Daoy (cell line): ENCODE measurements at places on chromosomes 5 and 9. TPM values are rescaled to one million over a fixed set of nuclear protein-coding genes. Genes with fewer than 3 reads are reported as not detected.

DNA sequence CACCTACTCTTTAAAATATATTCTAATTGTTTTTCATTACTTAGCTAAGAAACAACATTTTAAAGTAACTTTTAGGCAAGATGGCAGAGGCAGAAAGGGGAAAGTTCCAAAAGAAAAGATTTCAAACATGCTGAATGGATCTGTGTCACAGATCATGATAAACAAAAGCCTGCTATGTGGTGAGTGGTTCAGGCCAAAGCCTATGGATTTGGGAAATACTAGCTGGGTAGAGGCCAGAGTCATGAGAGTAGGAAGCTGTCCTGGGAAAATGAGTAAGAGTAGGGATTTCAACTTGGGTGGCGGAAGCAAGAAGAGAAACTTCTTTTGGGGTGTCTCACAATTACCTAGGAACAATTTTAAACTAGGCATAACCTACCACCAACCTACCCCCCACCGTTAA is 68.7 kb upstream of the GRHPR start:
- no peak for DNase-seq

GRCh38 chr5:126471875-126472537 is 48.8 kb downstream of the GRAMD2B start:
- peak; percentile 49 for DNase-seq

GRCh38 chr5:10474521-10475075 is 32.9 kb downstream of the ROPN1L start:
- no peak for DNase-seq

DNA sequence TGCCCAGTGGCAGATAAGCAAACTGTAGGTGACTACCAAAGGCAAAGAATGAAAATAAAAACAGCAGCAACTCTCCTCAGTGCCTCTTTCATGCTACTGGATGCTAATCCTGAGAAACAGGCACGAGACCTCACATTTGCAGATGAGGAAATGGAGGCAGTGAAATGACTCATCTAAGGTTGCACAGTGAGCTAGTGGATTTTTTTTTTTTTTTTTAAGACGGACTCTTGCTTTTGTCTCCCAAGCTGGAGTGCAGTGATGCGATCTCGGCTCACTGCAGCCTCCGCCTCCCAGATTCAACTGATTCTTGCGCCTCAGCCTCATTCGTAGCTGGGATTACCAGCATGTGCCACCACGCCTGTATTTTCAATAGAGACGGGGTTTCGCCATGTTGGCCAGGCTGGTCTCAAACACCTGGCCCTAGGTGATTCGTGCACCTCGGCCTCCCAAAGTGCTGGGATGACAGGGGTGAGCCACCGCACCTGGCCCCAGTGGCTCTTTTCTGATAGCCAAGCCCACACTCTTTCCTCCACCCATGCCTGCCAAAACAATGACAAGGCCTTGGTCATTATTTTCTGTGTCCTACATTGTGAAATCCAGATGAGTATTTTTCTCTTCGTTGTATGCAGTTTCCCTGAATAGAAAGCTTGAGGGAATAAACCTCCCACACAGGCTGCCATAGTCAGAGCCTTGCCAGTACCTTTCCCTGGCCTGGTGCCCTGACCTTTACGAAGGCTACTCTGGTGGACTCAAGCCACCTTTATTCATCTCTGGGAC is 19.2 kb downstream of the DOCK2 start:
- no peak for DNase-seq

- no peak for DNase-seq
Measured at GRCh38 chr9:19901586-19901985, 112.7 kb upstream of the SLC24A2 start.

GRCh38 chr5:14739981-14740380 is 75.5 kb downstream of the OTULIN start:
- no peak for DNase-seq

DNA sequence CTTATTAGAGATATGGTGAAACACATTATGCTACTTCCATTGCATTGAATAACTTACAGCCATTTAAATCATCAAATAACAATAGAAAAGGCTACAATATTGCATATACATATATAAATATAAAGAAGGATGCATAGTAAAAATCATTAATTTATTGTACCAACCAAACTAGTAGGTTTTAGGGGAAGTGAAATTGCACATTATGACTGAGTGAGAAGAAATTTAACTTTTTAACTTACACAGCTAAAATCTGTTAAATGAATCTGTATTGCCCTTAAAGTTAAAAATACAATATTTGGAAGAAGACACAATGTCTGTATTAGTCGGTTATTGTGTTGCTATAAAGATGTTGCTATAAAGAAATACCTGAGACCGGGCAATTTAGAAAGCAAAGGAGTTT is 2073.7 kb upstream of the ACO1 start:
- no peak for DNase-seq

DNA sequence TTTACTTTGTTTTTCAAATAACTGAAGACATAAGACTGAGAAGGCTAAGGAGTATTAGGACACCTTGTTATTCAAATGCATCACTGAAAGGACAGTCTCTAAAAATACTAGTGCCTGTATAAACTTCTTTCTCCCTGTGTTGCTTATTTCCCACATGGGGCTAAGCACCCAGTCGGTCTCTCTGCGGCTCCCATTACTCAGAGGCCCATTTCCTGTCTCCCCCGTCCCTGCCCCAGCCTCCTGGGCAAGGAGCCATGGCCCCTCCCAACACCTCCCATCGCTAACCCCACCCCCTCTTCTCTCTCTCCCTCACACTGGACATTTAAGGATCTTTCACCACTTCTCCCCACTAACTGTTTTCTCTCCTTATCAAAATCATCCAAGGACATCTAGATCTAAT is 81.9 kb downstream of the EBF1 start:
- DNase-seq: peak; percentile 93

DNA sequence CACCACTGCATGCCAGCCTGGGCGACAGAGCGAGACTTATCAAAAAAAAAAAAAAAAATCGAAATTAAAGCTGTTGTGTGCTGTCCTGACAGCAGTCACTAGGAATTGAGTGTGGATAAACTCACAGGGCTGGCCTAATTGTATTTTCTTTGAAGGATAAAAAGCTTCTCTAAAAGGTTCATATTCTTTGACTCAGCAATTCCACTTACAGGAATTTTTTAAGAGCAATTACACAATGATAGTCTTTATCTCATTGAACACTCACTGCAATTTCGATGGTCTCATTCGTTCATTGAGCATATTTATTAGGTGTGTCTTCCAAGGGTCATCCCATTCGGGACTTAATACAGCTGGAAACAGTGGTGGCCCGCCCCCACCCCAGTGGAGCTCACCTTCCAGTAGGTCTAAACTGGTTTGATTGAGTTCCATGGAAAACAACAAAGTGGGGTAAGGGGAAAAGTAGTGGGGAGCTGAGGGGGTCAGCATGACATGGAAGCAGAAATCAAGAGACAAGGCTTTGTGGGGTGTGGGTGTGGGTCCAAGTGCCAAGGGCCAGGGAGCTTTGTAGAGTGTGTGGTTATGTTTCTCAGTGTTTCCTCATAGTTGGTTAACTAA is 6.7 kb downstream of the CDK9 start:
- no peak for DNase-seq

- peak; percentile 62 for DNase-seq
Measured at GRCh38 chr9:16928179-16928945, 57.9 kb upstream of the BNC2 start.

DNA sequence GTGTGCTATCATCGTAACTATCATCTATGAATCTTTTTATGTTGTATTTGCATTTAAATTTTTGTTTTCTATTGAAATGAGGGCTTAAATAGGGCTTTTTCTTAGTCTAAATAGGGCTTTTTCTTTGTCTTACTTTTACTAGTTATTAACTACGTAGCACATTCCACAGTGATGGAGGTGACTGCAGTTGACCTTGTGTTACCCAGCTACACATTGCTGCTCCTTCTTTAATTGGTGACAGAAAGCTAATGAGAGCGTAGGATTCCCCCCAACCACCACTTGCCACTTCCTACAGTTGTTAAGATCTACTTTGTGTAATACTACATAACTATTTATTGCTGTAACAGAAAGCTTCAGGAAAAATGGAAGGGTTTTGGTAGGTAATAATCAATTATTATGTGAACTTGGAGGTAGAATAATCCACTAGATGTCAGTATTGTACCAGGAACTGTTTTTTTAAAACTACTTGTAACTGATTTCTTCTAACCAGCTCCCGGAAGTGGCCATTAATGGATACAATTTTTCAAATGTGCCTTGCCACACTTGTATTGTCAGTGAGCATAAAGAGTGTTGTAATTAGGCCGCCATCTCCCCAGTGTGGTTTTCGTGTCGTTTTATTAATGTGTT is 18.0 kb downstream of the MTRR start:
- no peak for DNase-seq

- DNase-seq: no peak
Measured at GRCh38 chr5:99955962-99956361, 579.2 kb upstream of the FAM174A start.

GRCh38 chr9:123883634-123884033 is 46.3 kb downstream of the DENND1A start:
- DNase-seq: no peak

- DNase-seq: no peak
Measured at GRCh38 chr9:2228641-2229040, 213.5 kb downstream of the SMARCA2 start.

- DNase-seq: no peak
Measured at GRCh38 chr5:122816756-122817155, 28.7 kb upstream of the SNX24 start.

GRCh38 chr5:116308391-116308790 is 223.6 kb downstream of the COMMD10 start:
- no peak for DNase-seq

- peak; percentile 55 for DNase-seq
Measured at GRCh38 chr9:78601957-78602565, 305.1 kb downstream of the PSAT1 start.

GRCh38 chr5:68873198-68873597 is 220.6 kb upstream of the SLC30A5 start:
- DNase-seq: peak; percentile 25

GRCh38 chr5:115465431-115465830 is 79.1 kb downstream of the FEM1C start:
- DNase-seq: no peak

DNA sequence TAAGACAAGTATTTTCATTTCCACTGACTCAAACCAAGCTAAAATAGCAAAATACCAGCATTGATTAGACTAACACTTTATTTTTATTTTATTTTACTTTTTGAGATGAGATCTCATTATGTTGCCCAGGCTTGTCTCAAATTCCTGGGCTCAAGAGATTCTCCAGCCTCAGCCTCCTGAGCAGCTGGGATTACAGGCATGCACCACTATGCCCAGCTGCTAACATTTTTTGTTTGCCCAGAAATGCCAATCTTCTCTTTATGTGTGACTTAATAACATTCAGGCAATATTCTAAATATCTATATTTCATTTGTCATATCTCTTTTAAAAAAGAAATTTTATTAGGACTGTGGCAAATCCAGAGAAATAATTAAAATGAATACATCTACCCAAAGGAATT is 55.0 kb downstream of the OXCT1 start:
- no peak for DNase-seq

- DNase-seq: no peak
Measured at GRCh38 chr5:6805841-6806240, 92.6 kb downstream of the TENT4A start.

TAS2R1 gene
- total RNA-seq: not detected in 2 replicates

ZNF462 gene
- 15.7 and 20.6 TPM in 2 replicates for total RNA-seq

ANKRD34B gene
- 0.06 TPM in 1 of 2 replicates, not detected in the other for total RNA-seq

PPP3R2 gene
- not detected in 2 replicates for total RNA-seq

PCDHA8 gene
- 0.06 TPM in 1 of 2 replicates, not detected in the other for total RNA-seq

LCN12 gene
- not detected in 2 replicates for total RNA-seq

CDKN2B-AS1 gene
- not detected in 2 replicates for total RNA-seq

SLC25A2 gene
- total RNA-seq: 0.11 and 1.8 TPM in 2 replicates

STC2 gene
- total RNA-seq: 144 and 149 TPM in 2 replicates
